ENCODE measurements at places on chromosomes 3 and 15. TPM values are rescaled to one million over a fixed set of nuclear protein-coding genes. Genes with fewer than 3 reads are reported as not detected.

- DNase-seq = no peak
Observed at GRCh38 chr3:182190056-182190455, 478.3 kb downstream of the SOX2 start.

GRCh38 chr3:184354121-184354728, 7.2 kb downstream of the CLCN2 start:
- no peak for DNase-seq

- DNase-seq = peak; percentile 93
Observed at GRCh38 chr3:134364061-134364935, 9.9 kb downstream of the AMOTL2 start.

Gene CCDC66
- 19.4 TPM for total RNA-seq

Gene IGSF10
- 24.8 TPM for total RNA-seq

Gene ACKR4
- 6.9 TPM for total RNA-seq

Gene ALDH1A2
- total RNA-seq = 3.7 TPM

GRCh38 chr3:71581457-71582035, 2.0 kb downstream of the FOXP1 start:
- peak; percentile 28 for DNase-seq

DNA sequence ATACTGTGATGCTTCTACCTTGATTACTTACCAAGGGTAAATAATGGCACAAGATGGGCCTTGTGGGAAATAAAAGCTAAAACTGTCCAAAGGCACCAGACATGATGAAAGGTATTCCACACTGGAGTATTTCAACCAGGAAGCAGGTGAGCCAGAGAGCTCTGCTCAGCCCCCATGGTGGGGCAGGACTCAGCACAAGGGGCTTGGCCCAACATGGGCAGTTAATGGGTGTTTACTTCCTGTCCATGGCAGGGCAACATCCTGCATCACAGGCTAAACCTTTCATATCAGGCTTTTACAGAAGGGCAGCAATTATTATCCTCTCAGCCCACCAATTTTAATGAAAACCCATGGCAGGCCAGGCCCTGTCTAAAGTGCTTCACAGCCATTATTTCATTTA, 38.2 kb downstream of the MAGI1 start:
- no peak for DNase-seq

DNA sequence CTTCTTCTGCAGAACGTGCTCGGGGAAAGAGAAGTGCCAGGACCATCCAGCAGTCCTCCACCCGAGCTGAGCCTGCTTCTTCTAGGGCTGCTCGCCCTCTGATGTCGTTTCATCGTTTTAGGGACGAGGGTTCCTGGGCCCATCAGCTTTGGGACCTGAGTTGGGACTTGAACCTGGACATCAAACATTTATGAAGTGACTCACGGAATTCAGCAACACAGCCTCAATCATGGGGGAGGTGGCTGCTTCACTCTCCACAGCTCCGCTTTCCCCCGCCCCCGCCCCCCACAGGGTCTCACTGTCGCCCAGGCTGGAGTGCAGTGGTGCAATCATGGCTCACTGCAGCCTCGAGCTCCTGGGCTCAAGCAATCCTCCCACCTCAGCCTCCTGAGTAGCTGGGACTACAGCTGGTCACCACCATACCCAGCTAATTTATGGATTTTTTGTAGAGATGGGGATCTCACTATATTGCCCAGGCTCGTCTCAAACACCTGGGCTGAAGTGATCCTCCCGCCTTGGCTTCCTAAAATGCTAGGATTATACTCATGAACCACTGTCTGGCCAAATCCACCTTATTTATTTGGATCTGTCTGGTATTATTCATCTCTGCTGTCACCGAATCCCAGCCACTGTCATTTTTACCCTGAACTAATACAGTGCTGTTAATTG, 725 bp upstream of the SCAMP2 start:
- DNase-seq = no peak
